Jurkat, Clone E6-1 (cell line): ENCODE measurements at places on chromosomes 12 and 14.
A peak's percentile ranks its signal among the peaks of the same experiment; 100 is the strongest.

DNA sequence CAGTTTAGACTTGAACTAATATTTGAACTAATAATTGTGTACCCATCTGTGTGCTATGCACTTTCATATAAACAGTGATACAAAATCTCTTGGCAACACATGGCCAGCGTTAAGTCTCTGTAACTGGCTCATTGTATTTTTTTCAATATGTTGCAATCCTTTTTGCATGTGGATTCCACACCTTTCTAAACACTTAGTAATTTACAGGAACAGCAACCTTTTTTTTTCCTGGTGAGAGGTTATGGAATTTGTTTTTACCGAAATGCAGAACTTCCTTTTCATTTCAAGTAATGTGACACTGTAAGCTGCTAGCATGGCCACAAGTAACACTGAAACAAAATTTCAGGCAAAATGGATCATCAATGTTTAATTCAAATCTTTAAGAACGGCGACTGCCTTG is 45.4 kb upstream of the EPS8 start:
- DNase-seq = no peak

GRCh38 chr12:31989571-31990362 is 30.6 kb downstream of the RESF1 start:
- DNase-seq = no peak

GRCh38 chr12:55728186-55728938 is 447 bp downstream of the CD63 start:
- no peak for DNase-seq

GRCh38 chr12:87687362-87687761 is 341.8 kb downstream of the C12orf50 start:
- no peak for DNase-seq

DNA sequence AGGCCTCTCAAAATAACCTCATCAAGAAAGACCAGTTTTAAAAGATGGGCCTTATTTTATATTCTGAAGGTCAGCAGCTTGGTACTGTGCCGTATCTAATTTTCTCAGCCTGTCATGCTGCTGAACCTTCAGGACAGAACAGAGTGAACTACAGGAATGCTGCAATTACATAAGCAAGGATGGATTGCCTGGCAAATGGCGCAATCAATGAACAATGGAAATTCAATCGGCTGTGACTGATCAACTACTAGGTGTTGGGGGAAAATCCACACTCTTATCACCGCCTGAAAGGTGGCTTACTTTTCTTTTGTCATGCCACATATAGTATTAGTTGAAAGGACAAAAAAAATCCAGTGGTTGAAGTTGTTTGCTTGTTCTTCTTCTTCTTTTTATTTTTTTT is 8.5 kb downstream of the ACSS3 start:
- DNase-seq = no peak

GRCh38 chr12:96670334-96670899 is 181.0 kb downstream of the CFAP54 start:
- no peak for DNase-seq

DNA sequence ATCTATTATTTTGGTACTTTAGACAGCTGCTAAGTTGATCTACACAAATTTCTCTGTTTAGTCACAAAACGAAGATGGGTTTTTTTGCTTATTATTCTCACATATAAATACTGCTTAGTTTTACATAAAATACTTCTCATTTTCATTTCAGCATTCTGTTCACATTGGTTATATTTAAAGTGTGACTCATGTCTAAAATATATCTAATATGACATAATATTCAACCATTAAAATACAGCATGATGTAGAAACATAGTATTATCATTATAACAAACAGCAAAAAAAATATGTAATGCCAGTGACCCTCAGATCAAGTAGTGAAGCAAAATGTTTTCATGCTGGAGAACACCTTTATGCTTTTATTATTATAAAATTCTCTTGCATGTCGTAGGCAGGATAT is 63.7 kb downstream of the SH2B3 start:
- no peak for DNase-seq

- no peak for DNase-seq
Measured at GRCh38 chr14:104604458-104605449, at the start of gene TMEM179. Gene TMEM179, minus strand, starts transcription at chr14:104604772. Its CDS starts 31 bp downstream, at chr14:104604741.

GRCh38 chr12:110718222-110718908 is 24.3 kb downstream of the PPP1CC start:
- no peak for DNase-seq

- DNase-seq = no peak
Measured at GRCh38 chr12:93673084-93673483, 4.1 kb upstream of the CRADD start.

DNA sequence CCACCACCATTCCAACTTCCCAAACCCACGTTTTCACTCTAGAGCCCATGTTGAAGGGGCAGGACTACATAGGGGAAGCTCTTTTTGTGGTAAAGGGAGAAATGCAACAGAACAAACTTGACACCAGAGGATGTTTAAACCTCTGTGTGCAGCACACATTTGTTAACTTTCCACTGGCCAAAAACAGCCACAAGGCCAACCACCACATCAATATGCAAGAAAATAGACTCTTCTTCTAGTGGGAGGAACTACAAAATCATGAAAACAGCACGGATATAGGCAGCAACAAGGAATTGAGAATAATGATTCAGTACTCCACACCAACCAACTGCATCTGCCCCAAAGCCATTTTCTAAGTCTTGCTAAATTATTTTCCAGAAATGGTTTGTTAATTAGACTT is 66.3 kb upstream of the CEP83 start:
- DNase-seq = no peak

DNA sequence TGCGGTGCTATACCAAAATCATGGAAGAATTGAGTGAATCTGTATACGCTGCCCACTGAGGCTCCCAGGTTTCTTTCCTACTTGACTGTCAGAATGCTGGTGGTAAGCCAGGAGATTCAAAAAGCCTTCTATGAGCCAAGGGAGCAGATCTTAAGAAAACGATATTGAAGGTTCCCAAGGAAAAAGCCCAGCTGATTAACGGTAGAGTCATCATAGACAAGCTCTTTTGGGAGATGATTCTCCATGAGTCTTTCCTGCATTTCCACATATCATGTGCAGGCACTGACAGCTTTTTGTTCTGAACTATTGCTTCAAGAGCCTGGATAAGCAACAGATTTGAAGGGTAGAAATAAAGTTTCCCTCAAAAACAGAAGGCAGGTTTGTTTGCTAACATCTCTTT is 17.5 kb downstream of the SLC35F4 start:
- no peak for DNase-seq

- peak; percentile 49 for DNase-seq
Measured at GRCh38 chr14:53295985-53296582, 143.0 kb upstream of the DDHD1 start.

- no peak for DNase-seq
Measured at GRCh38 chr12:125096894-125097293, 31.7 kb downstream of the AACS start.

GRCh38 chr14:100855256-100855930 is 29.5 kb downstream of the MEG3 start:
- DNase-seq = no peak

DNA sequence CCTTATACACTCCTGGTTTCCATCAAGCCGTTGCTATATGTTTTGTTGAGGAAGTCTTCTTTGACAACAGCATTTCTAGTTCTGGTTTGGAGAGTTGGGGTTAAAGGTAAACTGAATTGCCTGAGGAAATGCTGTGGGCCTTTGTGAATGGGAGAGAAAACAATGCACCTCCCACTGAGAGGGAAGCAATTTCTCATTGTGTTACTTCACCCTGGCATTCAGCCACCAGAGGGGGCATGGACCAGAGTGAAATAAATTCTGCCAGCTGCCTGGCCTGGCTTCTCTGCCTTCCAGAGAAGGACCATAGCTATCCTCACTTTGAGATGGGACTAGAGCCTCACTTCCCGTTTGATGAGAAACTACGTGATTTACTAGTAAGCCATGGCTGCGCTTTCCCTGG is 475.3 kb downstream of the EGLN3 start:
- DNase-seq = peak; percentile 12

DNA sequence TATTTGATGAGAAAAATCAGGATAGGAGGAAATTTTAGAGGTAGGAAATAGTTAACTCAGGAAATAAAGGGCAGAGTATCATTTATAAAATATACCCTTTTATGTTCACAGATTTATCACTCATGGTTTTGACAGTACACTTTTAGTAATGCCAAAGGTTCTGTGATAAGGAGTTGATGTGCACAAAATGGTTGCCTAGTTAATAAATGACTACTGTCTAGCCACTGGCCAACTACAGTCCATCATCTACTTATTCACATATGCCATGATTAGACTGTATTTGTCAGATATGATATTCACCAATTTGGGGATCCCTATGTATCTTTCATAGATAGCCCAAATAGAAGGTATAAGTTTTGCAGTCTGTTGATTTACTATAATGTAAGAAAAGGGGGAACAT is 19.2 kb upstream of the GXYLT1 start:
- no peak for DNase-seq

- no peak for DNase-seq
Measured at GRCh38 chr14:21455592-21455911, 371 bp downstream of the CHD8 start.

GRCh38 chr12:47277972-47278448 is 198.3 kb upstream of the AMIGO2 start:
- DNase-seq = no peak

DNA sequence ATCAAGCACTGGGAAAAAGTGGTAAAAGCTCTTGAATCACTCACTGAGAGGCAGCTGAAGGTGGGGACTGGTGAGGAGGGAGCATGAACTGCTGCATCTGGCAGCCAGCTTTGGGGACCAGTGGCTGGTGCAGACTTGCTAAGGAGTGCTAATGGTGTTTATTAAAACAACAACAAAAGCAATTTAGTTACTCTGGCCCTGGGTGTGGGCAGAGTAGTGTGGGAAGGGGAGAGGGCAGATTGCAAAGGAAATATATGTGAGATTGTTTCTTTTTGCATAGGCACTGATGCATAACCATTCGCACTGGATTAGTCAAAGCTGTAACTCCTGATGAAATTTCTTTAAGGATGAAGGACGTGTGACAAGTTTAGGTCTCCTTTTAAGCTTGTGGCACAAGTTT is 8.1 kb downstream of the TXNRD1 start:
- DNase-seq = no peak

DNA sequence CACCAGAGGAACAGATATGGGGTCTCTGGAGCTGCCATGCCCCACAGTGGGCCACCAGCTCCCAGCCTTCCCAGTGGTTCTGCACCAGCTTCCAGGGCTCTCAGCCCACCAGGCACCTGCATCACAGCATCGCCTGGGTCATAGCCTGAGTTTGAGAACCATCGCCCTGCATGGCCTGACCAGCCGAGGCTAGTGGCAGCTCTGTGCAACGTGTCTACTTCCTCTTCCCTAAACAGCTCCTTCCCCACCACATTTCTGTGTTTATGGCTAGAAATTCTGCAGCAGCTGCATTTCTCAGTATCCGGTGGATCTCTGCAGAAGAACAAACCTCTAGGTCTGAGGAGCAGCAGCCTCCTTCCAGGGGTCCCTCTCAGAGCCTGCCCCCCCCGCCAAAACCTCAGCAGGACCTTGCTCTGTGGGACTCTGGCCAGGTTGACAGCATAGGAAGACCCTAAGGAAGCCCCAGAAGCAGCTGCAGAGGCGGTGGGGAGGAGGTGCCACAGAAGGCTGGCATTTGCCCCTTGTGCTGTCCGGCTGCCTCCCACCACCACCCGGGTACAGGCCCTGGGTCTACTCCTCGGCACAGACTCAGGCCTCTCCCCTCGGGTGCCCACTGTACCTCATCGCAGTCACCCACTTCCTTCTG is 47.7 kb downstream of the PSMA6 start:
- no peak for DNase-seq

GRCh38 chr12:28127455-28127854 is 62.8 kb upstream of the CCDC91 start:
- no peak for DNase-seq

DNA sequence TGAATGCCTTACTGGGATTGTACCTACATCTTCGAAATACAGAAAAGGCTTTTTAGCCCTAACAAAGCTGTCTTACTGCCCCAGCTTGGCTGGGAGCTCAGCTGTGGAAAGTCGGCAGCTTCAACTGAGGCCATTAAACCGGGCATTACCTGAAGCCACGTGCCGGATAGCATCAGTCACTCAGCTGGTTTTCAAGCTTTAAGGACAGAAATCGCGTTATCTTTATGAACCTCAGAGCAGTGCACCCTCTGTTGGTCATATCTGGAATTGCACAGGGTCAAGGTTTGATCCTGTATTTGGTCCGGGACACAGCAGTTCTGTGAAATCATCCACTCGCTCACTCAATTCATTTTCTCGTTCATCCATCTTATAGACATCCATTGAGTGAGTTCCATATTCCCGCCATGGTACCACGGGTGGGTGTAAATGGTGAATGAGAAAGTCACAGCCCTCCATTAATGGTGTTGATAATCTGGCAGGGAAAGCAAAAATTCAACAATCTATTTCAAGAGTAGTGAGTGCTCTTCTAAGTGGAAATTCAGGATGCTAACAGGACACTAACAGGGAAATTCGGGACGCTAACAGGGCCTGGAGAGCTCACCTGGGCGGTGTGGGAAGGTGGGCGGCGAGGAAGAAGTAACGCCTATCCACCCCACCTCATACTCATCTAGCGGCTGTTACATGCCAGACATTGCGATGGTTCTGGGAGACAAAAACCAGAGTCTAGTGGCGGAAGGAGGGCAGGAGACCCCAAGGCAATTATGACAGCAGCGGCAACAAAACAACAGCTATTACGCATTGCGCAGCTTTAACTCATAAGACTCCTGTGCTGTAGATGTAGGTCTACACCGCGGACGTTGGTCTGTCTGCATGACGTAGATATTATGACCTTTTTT is 60.6 kb upstream of the TCL1A start:
- peak; percentile 59 for DNase-seq

GRCh38 chr12:13167226-13167625 is 29.3 kb upstream of the EMP1 start:
- DNase-seq = no peak

- no peak for DNase-seq
Measured at GRCh38 chr14:72677664-72678063, 216.2 kb downstream of the DPF3 start.

- DNase-seq = no peak
Measured at GRCh38 chr12:14211947-14212387, 153.5 kb upstream of the ATF7IP start.

- DNase-seq = no peak
Measured at GRCh38 chr12:121932176-121932536, 13.8 kb downstream of the CFAP251 start.

- DNase-seq = no peak
Measured at GRCh38 chr14:29039171-29039570, 272.6 kb downstream of the FOXG1 start.

DNA sequence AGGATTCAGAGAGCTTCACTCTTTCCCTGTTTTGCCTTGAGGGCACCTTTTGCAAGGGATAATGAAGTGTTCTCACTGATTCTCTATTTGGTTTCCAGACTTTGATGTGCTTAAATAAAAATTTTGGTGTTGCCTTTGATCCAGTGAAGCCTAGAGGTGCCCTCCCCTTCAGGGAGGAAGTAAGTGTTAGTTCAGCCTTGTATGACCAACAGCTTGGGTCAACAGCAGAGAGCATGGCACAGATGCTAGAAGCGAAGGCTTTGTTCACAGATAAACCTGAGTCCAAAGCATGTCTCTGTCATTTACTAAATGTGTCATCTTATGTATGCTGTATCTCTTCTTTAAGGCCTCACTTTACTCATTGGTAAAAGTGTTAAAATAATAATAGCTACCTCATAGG is 52.8 kb upstream of the STXBP6 start:
- DNase-seq = no peak
